ENCODE measurements at places on chromosomes 4 and X.

GRCh38 chr4:2269618-2270163, 7.8 kb upstream of the MXD4 start:
- DNase-seq: no peak

GRCh38 chrX:1661048-1661921, 46.4 kb downstream of the ASMT start:
- DNase-seq: peak; percentile 33

GRCh38 chr4:165668694-165669093, 204.3 kb upstream of the TLL1 start:
- DNase-seq: no peak

DNA sequence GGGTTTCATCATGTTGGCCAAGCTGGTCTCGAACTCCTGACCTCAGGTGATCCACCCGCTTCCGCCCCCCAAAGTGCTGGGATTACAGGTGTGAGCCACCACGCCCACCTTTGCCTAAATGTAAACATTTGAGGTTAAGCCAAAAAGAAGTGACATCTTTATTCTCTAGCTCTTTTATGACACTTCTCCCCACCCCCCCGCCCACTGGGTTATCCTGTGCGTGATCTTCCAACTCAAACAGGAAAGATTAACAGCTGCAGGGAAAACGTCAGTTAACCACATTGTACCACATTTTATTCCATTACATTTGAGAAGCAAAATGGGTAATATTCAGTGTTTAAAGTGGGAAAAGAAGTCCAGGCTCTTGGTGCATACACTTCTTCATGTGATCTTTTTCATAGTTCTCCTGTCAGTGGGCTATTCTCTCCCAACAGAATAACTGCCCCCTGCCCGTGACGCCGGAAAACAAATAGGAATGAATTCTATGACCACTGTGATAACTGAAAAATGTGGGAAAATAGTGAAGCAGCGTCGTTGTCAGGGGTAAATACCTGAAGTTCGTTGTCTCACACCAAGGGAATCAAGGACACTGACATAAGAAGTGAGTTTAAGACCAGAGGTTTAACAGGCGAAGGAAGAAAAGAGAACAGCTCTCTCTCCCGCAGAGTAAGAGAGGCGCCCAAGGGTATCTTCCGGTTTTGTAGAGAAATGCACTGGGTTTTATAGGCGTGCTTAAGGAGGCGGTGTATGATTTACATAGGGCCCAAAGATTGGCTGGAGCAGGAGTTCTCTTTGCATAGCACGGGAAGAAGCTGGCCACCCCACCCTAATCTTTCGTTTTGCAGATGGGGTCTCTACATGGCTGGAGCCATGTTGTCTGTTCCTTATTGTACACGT, 9.7 kb upstream of the SRD5A3 start:
- DNase-seq: no peak

GRCh38 chr4:174856926-174857800, 28.1 kb upstream of the GLRA3 start:
- DNase-seq: no peak

DNA sequence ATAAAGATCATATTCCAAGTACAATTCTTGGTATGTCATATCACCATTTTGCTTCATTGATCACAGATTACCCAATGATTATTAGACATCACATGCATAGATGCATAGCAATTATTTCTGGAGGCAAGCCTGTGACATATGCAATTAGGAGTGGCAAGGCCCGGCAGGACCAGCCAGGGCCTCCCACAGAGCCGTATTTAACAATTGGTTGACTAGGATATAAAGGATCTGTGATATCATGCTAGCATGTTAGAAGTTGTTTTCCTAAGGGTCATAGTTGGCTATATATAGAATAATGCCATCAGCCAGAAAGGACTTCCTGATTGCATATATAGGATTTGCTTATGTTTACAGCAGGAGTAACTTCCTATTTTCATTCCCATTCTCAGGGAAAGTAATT, 103.5 kb upstream of the OTUD4 start:
- DNase-seq: no peak

GRCh38 chrX:64198036-64198435, 7.5 kb downstream of the AMER1 start:
- DNase-seq: no peak

GRCh38 chrX:118807151-118808017, 16.2 kb upstream of the ZCCHC12 start:
- DNase-seq: no peak

GRCh38 chrX:76987381-76987780, 459.8 kb upstream of the FGF16 start:
- DNase-seq: no peak

- no peak for DNase-seq
Measured at GRCh38 chr4:6097581-6097980, 79.3 kb upstream of the C4orf50 start.

DNA sequence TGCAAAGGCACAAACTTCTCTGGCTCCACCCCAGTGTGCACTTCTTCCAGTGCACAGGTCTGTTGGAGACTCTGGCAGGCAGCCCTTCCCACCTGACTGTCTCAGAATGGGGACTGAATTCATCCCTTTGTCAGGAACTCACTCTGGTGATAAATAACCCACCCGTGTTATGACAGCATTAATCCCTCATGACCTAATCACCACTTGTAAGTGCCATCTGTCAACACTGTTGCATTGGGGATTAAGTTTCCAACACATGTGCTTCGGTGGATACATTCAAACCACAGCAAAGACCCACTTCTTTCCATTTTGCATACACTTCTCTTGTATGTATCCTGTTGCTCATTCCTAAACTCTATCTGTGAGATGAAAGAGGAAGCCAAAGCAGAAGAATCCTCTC, 1002.9 kb upstream of the IGFBP7 start:
- DNase-seq: no peak

DNA sequence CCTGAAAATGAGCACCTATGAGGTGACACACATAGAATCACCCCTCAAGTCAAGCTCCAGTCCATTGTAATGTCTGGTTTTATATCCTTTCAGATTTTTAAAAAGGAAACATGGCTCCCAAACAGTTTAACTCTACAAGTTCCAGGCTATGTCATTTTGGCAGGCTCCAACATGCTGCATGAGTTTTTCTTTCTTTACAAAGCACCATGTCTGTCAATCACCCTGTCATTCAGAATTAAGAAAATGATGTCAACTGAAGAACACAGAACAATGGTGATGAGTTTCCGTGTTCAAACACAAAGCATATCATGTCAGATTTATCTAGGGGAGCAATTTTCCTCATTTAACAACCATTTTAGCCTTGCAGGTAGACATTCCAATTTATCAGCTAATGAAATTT, 106.5 kb downstream of the AMMECR1 start:
- DNase-seq: no peak

DNA sequence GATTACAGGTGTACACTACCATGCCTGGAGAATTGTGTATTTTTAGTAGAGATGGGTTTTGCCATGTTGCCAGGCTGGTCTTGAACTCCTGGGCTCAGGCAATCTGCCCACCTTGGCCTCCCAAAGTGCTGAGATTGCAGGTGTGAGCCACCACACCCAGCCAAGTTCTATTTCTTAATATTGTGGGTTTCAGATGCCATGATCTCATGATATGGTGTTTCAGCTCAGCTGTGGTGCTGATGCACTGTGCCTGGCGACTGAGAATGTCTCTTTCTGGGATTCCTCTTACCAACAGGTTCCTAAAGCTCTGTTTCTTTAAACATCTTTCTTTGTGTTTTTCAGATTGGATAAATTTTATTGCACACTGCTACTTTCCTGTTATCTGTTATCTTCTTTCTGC, 17.3 kb upstream of the NDUFC1 start:
- no peak for DNase-seq

GRCh38 chr4:113469926-113470325, 291.6 kb downstream of the CAMK2D start:
- no peak for DNase-seq

- DNase-seq: no peak
Measured at GRCh38 chrX:154396973-154397887, 947 bp upstream of the RPL10 start.

- no peak for DNase-seq
Measured at GRCh38 chrX:790041-790506, 159.5 kb downstream of the SHOX start.

- no peak for DNase-seq
Measured at GRCh38 chrX:38484607-38485498, 76.5 kb upstream of the TSPAN7 start.

DNA sequence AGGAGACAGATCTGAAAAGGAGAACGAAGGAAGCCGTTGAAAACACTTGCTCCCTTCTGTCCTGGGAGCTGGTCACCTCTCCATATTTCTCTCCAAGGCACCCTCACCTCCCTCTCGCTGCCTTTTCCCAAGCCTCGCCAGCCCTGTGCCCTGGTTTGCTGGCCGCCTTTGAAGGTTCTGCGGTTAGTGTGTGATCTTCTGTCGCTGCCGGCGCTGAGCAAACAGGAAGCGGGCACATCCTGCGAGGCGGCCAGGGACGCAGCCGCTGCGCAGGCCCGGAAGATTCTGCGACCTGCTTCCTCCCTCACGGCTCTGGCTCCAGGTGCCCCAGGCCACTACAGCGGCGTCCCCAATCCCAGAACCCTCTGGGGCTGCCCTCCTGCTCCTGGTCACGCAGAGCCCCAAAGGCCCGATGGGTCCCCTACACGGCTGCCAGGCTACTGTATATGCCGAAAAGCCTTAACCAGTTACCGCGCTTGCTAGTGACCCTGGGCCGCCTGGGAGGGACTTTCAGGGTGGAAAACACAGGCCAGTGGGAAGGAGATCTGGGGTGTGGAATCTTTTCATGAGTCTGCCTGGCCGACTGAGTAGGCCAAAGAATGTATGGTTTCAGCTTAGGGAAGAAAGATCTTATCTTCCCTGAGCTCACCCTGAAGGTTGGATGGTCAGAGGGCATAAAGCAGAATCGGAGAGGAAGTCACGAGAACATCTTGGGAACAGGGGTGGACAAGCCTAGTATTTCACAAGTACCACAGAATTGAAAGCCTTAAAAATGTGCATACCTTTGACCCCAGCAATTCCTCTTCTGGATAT, 2.3 kb upstream of the SASH3 start:
- no peak for DNase-seq

DNA sequence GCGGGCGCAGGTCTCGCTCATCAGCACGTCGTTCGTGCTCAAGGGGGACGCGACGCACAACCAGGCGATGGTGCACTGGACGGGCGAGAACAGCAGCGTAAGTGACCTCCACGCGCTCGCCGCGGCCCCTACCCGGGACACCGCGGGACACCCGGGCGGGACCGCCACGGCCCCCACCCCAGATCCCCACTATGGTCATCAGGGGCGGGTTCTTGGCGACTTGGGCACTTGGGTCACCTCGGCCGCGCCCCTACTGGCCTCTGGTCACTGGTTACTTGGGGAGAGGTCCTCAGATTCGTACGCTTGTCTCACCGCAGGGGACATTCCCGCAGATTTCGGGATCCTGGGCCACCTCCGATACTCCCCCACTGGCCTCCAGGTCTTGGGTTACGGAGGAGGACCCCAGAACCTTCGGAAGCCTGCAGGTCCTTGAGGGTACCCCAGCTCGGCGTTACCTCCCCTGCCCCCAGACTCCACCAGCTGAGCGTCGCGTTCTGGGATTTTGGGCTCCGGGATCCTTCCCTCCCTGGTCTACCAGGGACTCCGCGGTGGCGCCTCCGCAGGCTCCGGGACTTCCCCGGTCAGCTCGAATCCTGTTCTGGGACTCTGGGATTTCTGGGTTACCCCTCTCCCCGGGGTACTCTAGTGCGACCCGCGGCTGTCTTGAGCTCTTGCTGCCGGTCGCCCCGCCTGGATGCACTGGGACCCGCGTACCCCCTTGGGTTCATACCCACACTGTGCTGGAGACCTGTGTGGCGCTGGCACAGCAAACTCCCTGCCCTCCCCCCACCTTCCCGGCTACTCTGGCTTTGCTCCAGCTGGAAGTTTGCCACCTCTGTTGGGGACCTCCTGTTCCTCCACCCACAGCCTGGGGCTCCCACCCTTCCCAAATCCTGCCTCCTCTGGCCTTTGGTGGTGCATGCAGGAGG, 956 bp downstream of the SORCS2 start:
- no peak for DNase-seq

DNA sequence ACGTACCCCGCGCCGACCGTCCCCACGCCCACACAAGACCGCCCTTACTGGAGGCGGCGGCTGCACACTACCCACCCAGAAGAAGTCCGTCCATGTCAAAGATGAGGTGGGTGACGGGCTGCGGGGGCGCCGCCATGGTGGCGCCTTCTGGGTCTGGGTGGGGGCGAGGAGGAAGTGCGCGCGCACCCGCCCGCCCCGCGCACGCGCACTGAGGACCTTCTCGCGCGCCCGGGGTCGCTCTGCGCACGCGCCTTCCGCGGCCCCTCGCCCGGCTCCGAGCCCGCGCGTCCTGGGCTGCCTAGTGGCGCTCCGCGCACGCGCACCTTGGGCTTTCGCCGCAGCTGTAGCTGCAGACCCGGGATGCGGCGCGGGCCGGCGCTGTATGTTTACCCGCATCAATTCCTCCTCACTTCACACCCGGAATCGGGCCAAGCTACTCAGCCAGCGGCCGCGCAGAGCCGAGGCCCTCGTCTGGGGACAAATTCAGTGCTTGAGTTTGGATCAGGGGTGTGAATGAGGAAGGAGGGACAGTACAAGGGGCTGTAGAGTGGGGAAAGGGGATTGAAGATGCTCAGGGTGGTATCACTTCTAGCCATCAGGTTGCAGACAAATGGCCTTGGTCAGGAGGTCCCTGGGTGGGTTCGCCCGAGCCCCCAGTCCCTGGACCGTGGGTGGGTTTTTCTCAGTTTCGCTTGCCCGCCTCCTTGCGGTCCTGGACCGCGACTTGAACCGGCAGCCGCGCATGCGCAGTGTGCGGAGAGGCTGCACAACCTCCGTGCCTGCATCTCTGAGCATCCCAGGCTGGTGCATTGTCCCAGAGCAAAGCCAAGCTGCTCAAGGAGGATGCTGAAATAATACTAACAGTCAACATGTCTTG, at the start of gene PUDP:
Gene PUDP, minus strand, starts transcription at position 176 of the 877 bp plus-strand sequence. Its CDS starts 40 bp downstream, at position 136.
- DNase-seq: peak; percentile 35

DNA sequence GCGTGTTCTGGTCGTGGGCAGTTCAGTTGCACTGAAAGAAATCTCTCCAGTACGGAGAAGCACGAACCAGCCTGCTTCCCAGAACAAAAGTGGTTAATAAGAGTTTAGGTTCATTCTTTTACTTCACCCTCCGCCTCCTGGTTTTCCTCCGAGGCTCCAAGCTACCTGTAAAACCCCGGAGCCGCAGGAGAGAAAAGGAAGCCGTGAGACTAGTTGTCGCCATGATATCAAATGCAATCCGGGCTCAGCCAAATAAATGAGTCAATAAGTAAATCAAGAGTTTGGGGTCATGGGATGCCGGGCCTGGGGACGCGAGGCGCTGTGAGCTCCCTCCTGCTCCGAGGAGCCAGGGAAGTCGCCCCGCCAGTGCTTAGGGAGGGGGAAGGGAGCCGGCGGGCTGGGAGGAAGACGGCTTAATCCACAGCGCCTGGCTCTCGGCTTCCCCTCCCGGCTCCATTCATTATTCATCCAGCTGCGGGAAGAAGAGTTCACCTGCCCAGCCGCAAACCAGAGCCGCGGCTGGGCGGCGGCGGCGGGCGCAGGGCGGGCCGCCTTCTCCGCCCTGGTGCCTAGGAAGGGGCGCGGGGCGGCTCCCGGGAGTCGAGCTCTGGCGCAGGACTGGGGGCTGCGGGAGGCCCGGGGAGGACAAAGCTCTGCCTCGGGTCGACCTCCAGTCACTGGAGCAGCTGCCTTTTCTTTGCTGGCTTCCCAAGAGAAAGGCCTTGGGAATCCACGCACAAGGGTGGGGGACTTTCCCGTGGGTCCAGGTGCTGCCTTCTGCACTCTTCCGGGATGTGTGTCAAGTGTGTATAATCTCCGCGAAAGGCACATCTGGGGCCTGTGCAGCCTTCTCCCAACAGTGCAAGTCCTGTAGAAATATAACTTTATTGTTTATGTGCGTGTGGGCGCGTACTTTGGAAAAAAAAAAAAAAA, 1.7 kb downstream of the FRAS1 start:
- DNase-seq: no peak

GRCh38 chrX:11589641-11590040, 76.1 kb downstream of the ARHGAP6 start:
- DNase-seq: no peak

GRCh38 chr4:90174621-90175023, 47.4 kb downstream of the CCSER1 start:
- DNase-seq: no peak

Measured in esophagus squamous epithelium (tissue), 5 donors.